Myocyte (in vitro differentiated cells): ENCODE measurements at places on chromosomes 2 and 18.

- DNase-seq: no peak
These were observed 16.4 kb upstream of the GPR55 start for GRCh38 chr2:230941202-230942180.

DNA sequence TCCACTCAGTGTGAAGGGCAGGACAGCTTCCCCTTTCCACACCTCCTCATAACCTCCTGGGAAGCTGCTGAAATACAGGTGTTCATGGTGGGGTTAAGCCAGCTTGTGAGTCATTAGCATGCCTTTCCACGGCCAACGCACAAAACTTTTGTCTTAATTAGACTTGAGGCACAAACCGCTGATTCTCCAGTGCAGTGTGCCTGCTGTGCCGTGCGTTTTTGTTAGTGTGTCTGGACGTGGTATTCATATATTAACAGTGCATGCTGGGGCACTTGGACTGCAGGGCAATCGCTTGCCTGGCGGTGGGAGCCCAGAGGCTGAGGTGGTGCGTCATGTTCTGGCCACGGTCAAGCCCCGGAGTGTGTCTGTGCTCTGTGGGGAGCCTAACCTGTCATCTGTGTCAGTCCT is 156.2 kb downstream of the SH3RF3 start:
- peak; percentile 64 for DNase-seq

DNA sequence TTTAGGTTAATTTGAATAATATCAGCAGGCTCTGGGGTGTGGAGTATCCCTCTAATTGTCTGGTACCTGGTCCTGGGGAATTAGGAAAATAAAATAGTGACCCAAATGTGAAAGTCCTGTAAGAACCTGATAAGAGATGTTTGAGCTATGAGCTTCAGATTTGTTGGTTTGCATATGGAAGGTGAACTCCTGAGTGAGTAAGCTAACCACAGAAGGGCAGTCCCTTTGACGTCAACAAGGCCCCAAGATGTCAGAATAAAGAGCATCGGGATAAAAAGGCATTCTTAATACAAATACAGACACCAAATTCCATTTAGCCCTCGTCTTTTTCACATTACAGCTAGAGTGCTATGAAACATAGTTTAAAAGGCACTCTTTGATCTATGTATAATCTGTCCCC is 1366.3 kb upstream of the TMEFF2 start:
- no peak for DNase-seq

GRCh38 chr18:12463191-12463590 is 55.5 kb downstream of the PRELID3A start:
- no peak for DNase-seq

DNA sequence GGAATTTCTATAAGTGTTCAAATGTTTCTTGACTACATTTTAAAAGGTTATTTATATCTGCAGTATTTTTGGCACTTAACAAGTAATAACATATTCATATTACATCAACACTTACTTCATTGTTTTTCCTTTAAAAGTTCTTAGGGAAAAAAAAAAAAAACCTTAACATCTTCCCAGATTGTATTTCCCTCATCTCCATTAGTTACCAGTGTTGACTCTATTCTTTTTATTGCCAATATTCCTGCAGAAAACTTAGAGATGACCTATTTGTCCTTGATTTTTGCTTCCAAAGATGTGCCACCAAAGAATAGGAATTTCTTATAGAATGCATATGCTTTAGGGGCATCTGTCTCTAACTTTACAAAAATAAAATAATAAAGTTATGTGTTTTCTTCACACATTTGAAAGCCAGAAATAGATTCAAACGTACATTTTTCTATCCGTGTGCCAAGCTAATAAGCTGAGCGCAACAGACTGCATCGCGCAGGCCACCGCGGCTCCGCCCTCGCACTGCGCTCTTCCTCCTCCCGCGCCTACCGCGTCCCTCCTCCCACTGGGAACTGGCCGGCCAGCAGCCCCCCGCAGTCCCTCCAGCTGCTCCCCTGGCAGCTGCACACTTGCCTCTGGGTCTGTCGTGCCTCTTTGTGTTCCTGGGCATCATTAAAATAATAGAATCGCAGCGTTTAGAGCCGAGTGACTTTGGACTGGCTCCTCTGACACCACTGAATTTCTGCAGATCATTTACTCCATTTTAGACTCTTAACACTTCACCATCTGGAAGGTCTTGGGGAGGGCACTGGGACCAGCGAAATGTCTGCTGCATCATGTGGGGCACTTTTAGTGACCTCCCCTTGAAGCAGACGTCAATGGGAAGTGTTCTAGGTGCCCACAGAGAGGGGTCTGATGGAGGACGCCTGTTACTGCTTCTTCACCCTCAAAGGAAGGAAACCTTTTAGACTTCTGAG is 21.2 kb upstream of the NAB1 start:
- DNase-seq: peak; percentile 76

- peak; percentile 78 for DNase-seq
These were observed 104.0 kb downstream of the COBLL1 start for GRCh38 chr2:164737612-164738081.

GRCh38 chr18:31610286-31611205 is 18.9 kb downstream of the TTR start:
- no peak for DNase-seq
